ENCODE measurements at places on chromosomes 7 and 10.

DNA sequence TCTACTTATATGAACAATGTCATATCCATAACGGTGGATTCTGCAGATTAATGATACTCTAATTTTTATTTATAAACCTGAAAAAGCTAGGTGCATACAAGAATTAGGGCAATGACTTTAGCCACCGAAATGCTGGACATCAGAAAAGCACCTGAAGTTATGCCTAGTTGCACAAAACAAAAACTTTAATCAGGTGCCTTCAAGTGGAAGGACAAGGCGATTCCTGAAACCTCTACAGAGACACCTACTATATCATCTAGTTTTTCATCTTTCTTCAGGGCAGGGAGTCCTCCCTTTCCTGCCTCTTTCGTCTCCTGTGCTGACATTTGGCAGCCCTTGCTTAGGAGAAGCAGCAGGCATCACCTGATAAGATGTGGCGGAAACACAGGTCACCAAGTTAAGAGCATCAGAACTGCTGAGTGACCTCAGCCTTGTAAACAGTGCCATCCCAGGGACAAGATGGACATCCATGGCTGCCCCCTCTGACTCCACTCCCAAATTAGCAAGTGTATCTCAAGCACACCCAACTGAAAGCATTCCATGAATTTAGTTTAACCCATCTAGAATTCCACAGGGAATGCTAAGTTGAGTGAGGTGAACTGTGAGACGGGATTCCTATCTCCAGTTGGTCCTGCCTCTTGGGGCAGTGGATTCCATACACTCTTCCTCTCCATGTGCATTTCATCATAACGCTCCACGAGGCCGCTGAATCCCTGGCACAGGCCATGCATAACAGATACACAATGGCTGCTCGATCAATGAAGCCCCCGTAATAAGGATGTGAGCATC, 5.8 kb downstream of the ITPRIP start:
- ATAC-seq = no peak

DNA sequence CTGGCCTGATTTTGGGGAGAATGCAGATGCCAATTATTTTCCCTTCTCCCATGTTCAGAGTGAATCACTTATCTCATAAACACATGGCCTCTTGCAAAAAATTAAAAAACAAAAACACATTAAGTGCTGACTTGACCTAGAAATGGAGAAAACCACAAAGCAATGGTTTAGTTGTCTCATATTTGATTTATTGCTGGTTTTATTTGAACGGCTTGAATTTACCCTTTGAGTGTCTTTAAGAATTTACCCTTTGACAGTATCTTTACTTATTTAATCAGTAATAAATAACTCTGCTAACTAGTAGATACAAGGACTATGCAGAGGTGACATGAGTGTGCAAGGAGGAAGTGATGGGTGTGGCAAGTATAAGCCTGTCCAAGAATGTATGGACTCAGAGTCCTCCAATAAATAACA, 68.1 kb upstream of the GSDME start:
- ATAC-seq = no peak

DNA sequence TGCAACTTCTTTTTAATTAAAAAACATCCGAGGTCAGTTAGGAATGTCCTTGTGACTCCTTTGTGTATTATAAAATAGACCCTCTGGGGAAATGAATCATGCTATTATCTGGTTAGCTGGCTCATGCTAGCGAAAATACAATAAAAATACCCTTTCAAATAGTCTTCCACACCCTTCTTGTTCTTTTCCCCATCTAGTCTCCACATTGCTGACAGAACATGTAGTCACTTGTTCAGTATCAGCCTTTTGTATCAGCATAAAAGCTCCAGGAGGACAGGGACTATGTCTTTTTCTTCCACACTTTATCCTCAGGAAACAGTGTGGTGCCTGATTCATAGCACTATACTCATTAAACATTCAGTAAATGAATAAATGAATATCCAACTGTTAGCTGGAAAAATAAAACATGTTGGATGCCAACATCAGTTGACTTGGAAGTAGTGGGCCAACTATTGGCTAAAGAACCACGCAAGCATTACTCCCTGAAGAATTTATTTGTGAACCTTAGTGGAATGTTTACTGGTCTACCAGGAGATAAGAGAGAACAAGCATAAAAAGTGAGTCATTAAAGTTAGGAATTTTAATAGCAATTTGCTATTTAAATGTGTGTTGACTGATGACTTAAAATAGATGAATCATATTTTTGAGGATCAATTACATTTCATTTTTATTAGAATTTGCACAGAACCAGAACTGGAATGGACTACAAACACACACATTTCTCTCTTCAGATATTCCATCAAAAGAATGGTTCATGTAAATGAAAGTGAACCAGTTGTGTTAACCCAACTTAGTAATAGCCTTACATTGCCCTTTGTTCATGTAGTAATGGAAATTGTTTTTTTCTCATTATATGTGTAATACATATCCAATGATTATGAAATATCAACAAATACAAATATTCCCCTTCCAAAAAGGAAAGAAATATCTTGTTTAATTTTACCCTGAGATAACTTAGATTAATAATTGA, 129.6 kb downstream of the DKK1 start:
- ATAC-seq = no peak

DNA sequence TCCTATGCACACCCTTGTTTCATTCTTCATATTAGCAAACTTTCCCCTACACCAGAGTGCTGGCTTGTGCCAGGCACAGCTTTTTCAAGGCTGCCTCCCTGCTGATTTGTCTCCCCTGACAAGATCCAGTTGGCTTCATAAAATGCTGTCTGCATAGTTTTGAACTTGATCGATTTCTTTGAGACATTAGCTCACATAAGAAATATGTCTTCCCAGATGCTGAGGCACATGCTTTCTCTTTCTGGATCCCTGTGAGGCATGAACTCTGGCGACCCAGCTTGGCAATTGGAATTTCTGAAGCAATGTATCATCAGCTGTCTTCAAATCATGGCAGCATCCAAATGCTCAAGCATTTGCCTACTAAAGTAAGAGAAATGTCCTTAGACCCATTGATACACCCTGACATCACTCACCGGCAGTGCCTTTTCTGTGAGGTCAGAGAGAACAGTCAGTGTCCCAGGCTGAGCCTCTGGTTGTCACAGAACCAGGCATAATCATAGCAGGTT, 616.4 kb upstream of the GHITM start:
- ATAC-seq = no peak

GRCh38 chr10:83545901-83546391, 593.4 kb upstream of the GHITM start:
- ATAC-seq = no peak

GRCh38 chr10:59754951-59755350, 1.7 kb upstream of the MRLN start:
- no peak for ATAC-seq

DNA sequence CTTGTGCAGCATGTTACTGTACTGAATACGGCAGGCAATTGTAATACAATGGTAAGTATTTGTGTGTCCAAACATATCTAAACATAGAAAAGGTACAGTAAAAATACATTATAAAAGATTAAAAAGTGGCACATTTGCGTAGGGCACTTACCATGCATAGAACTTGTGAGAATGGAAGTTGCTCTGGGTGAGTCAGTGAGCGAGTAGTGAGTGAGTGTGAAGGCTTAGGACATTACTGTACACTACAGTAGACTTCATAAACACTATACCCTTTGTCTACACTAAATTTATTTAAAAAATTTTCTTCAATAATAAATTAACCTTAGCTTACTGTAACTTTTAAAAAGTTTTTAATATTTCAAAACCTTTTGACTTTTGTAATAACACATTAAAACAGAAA, 37.5 kb downstream of the BPGM start:
- ATAC-seq = no peak

GRCh38 chr7:78510580-78511188, 712.1 kb downstream of the PHTF2 start:
- no peak for ATAC-seq

DNA sequence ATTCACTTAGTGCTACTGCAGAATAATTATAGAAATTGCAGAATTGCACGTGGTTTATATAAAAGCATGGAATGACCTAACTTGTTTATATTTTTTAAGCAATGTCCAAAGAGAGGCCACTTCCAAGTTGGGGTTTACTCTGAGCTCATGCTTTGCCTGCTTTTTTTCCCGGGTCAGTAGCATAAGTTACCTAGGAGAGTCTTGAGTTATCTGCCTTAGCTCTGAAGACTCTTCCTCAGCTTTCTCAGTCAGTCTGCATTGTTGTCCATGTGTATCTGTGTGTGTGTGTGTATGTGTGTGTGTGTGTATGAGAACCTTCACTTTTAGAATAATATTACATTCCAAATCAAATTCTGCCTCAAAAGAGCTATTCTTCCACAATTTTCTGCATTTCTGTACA, 239.5 kb upstream of the TCF7L2 start:
- no peak for ATAC-seq

- ATAC-seq = no peak
Observed at GRCh38 chr10:11670381-11670780, 58.9 kb upstream of the USP6NL start.

DNA sequence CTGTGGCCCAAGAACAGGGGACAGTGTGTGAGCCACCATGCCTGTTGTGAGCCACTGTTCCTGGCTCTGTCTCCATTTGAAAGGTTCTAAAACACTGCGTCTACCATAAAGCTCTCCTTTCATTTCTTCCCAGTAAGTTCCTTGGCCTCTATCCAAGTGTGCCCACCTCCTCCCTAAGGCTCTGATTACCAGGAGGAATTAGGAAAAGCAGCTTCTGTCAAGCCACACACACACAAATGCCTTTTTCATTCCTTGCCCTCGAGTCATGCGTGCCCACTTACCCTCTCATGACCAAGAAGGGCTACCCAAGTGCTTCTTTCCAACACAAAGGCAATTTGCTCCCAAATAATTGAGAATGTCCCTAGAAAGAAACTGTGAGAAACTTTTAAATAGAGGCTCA, 70.8 kb upstream of the PARD3 start:
- ATAC-seq = no peak

DNA sequence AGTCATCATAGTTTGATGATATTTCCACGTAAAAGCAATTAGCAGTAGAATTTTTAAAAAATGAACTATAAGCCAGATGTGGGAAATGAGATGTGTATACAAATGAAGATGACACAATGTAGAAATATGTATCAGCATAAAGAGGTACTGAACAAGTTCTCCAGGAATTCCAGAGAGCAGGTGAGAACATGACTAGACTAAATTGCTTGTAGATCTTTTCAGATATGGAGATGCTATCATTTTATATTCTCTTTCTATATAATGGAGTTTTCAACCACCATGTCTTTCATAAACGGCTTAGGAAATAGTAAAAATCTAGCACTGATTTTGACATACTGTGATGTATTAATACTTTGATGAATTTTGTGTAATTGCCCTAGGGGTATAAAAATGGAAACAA, 130.9 kb downstream of the SEMA3D start:
- ATAC-seq = no peak

DNA sequence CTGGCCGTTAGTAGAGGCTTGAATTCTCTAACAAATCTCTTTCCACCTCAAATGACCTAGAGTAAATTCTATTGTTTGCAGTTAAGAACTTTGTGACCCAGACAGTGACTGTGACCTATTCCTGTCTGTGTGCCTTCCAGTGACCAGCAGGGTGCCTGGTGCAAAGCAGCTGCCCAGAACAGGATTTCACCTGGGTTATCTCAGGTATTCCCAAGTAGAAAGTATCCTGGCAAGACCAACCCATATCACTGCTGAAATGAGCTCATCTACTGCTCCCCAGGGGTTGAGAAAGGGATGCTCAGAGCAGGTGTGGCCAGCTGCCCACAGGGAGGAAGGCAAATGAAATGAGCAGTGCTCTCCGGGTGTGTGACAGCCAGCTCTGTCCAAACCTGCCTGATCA, 2.1 kb upstream of the MSMB start:
- ATAC-seq = no peak

DNA sequence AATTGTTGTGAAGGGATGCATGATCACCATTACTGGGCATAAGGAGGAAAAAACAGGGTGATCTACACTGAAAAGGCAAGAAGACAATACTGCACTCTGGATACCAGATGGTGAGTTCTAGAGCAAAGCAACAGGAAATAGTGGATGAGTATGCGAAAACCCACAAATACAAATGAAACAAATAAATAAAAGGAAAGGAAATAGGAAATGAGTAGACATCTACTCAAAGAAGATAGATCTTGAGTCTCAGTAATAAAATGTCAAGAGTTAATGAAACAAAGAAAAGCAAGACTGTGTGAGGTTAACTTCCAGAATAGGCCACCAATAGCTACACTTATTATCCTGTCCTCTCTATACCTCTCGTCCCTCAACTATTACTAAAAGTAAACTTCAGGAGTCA, 11.7 kb downstream of the ORC5 start:
- ATAC-seq = peak; percentile 36

DNA sequence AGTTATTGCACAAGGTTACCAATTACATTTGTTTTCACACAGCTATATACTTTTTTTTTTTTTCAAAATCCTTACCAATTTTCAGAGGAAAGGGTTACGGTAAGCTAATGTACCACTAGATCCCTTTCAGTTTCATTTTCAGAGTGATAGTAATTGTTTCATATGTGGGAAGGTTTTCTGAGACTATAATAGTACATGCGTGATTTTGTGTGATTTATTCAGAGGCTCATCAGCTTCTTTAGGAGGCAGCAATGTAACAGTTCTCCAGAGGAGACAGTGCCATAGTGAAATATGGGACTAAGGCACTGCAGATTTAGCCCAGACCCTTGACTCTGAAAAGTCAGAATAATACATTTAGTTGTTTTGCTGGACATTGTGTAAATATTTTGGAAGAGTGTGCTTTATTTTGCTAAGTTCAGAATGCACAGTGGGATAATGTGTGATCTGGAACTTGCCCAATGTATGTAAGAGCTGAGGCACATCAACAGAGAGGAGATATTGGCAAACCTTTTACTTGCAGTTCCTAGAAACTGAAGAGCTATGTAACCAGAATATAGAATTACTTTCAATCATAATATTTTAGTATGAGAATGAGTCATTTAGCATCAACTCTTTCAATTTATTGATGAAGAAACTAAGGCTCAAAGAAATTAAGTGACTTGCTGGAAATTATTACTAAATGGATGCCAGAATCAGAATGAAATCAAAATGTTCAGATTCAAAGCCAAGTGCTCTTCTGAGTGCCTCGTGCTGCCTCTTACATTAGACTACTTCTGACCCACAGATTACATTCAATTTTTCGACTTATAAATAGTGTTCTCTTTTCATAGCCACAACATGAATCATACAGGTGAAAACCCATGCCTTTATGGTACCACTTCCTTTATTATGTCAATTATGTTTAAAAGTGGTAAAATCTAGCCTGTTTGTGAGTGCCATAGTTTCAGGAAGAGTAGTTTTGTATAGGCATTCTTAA, 207.7 kb upstream of the TEX47 start:
- peak; percentile 38 for ATAC-seq

- no peak for ATAC-seq
Observed at GRCh38 chr7:79711660-79712059, 258.2 kb upstream of the MAGI2 start.

- ATAC-seq = no peak
Observed at GRCh38 chr10:113430634-113431397, 122.0 kb upstream of the HABP2 start.

GRCh38 chr7:73861305-73861704, 346 bp downstream of the TMEM270 start:
- ATAC-seq = no peak

- no peak for ATAC-seq
Observed at GRCh38 chr7:119937745-119938144, 335.2 kb upstream of the KCND2 start.
